Fibroblast of the aortic adventitia (primary cell): ENCODE measurements at places on chromosomes 12 and 14. TPM values are rescaled to one million over a fixed set of nuclear protein-coding genes. Genes with fewer than 3 reads are reported as not detected.
A peak's percentile ranks its signal among the peaks of the same experiment; 100 is the strongest.

DNA sequence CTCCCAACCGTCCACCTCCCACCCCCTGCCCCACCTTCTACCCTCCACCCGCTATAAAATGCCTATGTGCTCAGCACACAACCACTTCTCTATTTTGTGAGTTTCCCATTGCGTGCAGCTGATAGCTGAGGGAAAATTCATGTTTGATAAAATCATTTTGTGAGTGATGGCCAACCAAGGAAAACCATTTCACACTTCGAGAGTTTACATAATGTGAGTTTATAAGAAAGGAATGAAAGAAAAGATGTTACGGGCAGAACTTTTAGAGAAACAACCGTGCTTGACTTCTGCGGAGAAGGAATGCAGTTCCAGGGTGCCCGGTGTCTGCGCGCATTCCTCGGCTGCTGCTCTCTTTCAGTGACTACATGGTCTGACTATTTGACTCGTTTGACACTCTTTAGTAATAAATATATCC, 140.9 kb downstream of the EFCAB11 start:
- peak; percentile 83 for DNase-seq

DNA sequence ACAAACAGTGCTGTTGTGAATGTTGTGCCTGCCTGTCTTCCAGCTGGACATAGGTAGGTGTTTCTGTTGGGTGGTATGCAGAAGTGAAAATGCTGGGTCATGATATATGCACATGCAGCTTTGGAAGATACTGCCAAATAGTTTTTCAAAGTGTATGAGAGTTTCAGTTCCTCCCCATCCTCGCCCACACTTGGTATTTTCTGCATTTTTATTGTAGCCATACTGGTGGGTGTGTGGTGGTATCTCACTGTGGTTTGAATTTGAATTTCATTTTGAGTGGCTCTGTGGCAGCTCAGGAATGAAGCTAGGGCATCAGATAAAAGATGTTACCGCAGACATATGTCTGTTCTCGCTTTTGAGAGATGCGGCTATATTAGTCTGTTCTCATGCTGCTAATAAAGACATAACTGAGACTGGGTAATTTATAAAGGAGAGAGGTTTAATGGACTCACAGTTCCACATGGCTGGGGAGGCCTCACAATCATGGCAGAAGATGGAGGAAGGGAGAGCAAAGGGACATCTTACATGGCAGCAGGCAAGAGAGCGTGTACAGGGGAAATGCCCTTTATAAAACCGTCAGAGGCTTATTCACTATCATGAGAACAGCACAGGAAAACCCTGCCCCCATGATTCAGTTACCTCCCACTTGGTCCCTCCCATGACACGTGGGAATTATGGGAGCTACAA, 183.1 kb downstream of the CAND1 start:
- no peak for DNase-seq

- DNase-seq = peak; percentile 16
Measured at GRCh38 chr14:67514203-67514607, 18.9 kb upstream of the PLEKHH1 start.

- DNase-seq = peak; percentile 50
Measured at GRCh38 chr14:34081576-34082136, 130.8 kb upstream of the EGLN3 start.

DNA sequence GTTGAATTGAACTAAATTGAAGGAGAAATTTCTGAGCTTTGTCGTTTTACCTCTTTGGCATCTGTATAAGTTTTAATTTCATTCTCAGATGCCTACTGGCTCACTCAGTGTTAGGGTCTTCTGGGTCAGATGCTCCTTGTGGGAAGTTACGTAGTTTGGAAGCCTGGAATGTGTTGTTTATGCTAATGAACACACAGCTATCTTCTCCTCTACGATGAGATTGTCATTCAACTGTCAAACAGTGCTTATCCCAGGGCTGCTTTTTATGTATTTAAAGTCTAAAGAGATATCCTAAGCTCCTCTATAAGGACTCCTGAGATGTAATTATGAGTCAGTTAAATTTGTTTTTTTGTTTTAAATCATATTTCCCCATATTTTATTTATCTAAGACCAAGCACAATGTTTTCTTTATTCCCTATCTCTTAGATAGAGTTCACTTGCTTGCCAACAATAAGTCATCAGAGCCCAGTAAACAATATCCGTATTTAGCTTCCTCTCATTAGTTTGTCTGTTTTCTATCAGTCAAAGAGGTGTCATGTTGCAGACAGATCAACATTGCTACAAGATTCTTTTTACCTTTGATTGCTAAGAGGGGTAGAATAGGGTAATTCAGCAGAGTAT, 368.0 kb upstream of the PDE3A start:
- DNase-seq = no peak

DNA sequence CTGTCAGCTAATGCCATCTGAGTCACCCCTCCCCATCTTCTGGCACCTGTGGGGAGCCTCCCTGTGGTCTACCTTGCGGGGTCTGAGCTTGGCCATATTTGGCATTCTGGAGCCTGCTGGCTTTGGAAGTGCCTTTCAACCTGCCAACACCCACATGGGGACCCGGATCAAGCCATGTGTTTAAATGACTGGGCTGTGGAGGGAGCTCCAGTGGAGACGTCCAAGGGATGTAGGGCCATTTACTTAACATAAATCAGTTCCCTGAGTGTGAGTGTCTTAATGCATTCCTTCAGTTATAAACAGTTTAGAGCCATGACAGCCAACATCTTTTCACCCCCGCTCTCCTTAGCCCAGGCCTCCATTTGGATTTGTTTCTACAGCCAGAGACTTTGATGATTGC, 22.0 kb downstream of the CACNA1C start:
- no peak for DNase-seq

GRCh38 chr12:76896274-76896673, 17.5 kb upstream of the CSRP2 start:
- DNase-seq = no peak

DNA sequence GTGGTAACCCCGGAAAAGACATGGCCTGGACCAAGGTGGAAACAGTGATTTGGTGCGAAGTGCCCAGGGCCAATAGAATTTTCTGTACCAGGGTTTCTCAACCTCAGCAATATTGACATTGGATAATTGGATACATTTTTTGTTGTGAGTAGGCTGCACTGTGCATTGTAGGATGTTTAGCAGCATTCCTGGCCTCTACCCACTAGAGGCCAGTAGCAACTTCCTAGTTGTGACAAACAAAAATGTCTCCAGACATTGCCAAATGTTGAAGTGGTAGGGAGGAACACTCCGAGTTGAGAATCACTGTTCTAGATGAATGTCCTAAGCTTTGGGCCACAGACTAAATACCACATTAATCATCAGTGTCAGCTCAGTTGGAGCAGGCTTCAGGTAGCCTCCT, 6.2 kb upstream of the CGRRF1 start:
- peak; percentile 40 for DNase-seq

DNA sequence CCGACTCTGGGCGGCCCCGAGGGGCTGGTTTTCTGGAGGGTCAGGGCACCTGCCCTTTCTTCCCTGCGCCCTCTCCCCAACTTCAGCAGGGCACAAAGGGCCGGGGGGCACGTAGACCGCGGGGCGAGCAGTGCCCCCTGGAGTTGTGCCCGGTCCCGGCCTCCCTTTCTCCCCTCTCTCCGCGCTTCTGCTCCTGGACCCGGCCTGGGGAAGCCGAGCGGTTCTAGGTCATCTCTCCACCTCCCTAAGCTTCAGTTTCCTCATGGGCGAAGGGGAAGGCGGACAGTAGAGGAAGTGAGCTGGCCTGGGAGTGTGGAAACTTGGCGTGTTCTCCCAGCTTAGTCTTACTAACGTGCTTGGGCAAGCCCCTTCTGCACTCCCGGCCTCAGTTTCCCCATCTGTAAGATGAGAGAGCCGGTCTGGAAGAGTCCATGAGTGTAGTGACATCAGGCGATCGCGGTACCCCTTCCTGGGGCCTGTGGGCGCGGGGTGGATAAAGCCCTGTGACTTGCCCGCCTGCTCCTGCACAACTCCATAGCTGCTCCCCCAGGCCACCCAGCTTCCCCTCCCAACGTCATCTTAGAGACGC, 158.6 kb upstream of the PARP11 start:
- DNase-seq = no peak

GRCh38 chr12:1282670-1283315, 291.8 kb downstream of the ERC1 start:
- peak; percentile 59 for DNase-seq

Gene LRP10
- total RNA-seq = 104 and 107 TPM in 2 replicates

Gene WNT5B
- total RNA-seq = 3.1 and 16.6 TPM in 2 replicates
